ENCODE measurements at places on chromosomes 4 and X.

DNA sequence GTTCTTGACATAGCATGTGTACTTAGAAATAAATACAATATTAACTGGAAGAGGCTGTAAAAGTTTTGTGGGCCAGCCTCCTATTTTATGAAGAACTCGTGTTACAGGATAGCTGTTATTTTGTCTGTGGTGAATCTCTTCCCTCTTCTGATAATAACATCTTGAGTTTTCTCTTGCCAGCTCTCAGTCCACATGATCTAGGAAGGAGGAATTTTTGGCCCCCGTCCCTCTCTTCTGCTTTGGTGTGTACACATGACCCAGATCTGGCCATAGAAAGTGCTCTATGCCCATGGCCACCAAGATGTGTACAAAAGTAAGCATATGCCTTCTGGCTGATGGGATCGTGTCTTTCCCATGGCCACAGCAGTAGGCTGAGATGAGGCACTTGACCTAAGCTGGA is 108.0 kb upstream of the LEF1 start:
- no peak for DNase-seq

DNA sequence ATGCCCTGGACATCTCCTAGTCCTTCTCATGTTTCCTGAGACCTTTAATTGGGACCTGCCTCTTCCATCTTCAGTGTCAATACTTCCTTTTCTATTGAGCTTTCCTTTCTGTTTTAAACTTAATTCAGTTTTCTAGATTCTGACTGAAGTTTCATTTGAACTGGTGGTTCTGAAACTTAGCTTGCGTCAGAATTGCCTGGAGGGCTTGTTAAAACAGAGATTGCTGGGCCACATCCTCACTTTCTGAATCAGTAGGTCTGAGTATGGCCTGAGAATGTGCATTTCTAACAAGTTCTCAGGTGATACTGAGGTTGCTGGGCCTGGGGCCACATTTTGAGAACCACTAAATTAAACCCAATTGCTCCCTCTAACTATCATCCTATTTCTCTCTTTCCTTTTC is 152.1 kb upstream of the DGKK start:
- no peak for DNase-seq

- DNase-seq: no peak
These were observed 40.9 kb downstream of the P2RY8 start for GRCh38 chrX:1496076-1496475.

DNA sequence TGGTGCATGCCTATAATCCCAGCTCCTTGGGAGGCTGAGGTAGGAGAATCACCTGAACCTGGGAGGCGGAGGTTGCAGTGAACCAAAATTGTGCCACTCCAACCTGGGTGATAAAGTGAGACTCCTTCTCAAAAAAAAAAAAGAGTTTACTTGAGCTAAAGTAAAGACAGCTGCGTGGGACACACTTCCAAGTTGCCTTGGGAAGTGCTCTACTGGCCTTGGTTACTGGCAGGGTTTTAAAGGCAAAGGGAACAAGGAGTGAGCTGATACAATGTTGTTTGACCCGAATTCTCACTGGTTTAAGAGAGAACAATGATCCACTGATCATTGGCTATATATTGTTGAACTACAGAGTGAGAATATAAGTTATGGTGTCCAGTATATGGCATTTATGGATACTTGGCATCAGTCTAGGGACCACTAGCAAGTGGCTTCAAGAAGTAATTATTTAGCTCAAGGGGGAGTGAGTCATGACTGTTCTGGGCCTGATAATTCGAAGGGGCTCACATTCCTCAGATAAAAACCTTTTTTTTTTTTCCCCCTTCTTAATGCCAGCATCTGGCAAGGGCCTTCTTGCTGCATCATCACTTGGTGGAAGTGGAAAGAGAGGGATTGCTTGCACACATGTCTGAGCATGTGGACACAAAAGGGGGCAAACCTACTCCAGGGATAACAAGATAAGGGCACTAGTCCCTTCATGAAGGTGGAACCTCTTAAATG is 32.3 kb downstream of the GRK4 start:
- no peak for DNase-seq

- no peak for DNase-seq
These were observed 2.4 kb downstream of the FRAS1 start for GRCh38 chr4:78059524-78059889.

- DNase-seq: no peak
These were observed 980 bp downstream of the AP1S2 start for GRCh38 chrX:15853586-15854079.

GRCh38 chrX:120452131-120452530 is 17.0 kb downstream of the LAMP2 start:
- no peak for DNase-seq

DNA sequence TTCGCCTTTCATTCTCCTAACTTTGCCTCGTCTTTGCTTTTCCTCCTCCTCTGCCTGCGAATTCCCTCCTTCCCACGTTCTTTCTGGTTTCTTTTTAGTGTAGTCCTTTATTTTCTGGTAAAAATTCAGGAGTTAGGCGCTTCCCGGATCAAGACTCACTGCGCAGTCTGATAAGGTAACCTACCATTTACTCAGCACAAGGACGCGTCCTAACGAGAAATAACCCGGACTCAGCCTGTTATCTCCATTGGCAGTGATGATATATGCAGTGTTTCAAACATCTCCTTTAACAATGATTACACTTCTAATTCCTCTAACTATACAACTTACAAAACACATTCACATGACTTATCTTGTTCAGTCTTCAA is 357 bp upstream of the ETNPPL start:
- no peak for DNase-seq

- no peak for DNase-seq
These were observed 442 bp downstream of the MOSPD2 start for GRCh38 chrX:14873676-14874049.

- DNase-seq: no peak
These were observed 58.9 kb upstream of the NFKB1 start for GRCh38 chr4:102441978-102442911.

GRCh38 chrX:101397779-101398178 is 7.0 kb downstream of the RPL36A start:
- DNase-seq: no peak

- DNase-seq: no peak
These were observed 127.0 kb downstream of the STOX2 start for GRCh38 chr4:184032091-184032490.

DNA sequence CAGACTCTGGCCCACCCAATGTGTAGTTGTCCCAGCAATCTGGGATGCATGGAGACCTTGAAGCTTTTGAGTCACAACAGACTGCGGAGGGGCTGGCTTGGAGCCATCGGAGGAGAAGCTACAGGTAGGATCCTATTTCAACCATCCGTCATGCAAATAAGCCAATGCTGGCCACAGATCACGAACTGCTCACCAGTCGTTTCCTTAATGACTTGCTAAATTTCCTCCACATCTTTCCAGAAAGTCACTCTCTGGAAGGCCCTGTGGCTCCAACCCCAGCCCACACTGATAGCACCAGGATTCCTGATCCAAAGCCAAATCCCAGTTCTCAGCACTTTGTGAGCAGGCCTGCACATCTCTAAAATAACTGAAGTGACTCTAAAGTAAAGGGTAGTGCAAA is 321.3 kb downstream of the RAB28 start:
- no peak for DNase-seq

DNA sequence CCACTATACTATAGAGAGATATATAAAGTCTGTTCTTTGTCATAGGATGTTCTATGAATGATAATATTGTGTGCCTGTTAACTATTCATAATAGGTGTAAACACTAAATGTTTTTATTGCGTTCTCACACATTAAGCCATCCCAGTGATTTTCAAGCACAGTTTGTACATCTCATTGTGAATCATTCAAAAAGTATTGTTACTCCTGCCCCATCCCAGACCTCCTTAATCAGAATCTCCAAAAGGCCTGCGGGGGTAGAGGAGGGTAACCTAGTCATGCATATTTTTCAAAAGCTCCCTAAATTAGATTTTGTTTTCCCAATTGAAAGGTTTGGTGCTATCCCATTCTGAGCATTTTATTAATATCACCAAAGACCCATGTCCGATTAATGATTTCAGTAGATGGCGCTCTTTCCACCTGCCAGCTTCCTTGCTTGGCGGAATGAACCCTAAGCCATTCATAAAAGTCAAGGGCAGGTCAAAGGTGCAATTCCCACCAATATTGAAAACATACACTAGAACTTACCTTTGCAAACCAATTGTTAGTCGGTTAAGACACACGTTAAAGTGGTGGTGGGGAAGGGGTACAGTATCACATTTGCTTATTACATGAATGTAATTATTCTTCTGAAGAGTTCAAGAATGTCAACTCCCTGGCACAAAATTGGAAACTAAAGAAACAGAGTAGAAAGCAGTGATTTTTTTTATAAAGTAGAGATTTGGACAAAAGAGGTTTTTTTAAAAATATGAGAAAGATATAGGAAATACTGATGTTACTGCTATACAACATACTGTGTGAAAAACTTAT is 5.8 kb upstream of the TET2 start:
- no peak for DNase-seq

- no peak for DNase-seq
These were observed 36.7 kb downstream of the DIAPH2 start for GRCh38 chrX:96721354-96721753.

DNA sequence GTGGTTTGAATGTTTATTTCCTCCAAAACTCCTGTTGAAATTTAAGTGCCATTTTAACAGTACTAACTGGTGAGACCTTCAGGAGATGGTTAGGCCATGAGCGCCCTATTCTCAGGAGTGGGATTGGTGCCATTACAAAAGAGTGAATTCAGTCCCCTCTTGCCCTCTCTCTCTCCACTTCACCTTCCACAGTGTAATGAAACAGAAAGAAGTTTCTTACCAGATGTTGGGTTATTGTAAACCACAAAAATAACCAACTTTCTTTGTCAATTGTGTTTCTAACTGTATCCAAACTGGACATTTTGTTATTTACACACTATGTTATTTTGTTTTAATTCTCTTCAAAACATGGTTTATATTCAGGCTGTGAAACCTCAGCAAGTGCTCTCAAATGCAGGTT is 1734.3 kb downstream of the PCDH7 start:
- no peak for DNase-seq

GRCh38 chr4:7275067-7275466 is 82.7 kb downstream of the SORCS2 start:
- DNase-seq: no peak

DNA sequence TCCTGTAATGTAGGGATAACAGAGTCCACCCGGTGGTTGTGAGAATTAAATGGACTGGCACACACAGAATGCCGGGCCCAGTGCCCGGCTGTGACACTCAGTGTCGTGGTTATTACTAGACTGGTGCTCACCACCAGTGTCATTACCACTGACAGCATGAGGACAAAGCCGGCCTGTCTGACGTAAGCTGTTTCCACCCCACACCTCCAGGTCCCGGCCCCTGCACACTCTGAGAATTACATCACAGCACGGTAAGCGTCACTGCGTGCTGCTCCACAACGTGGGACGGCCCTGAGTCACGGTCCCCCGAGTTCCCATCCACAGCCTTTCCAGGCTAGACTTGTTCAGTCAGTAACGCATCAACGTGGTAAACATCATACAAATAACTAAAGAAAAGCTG is 22.9 kb downstream of the FAT1 start:
- DNase-seq: no peak

- DNase-seq: no peak
These were observed 925.6 kb downstream of the SH3BGRL start for GRCh38 chrX:82127228-82128123.

- DNase-seq: no peak
These were observed 80.7 kb upstream of the SCML1 start for GRCh38 chrX:17656556-17656955.

- no peak for DNase-seq
These were observed 185.8 kb upstream of the STK26 start for GRCh38 chrX:131837325-131837724.

DNA sequence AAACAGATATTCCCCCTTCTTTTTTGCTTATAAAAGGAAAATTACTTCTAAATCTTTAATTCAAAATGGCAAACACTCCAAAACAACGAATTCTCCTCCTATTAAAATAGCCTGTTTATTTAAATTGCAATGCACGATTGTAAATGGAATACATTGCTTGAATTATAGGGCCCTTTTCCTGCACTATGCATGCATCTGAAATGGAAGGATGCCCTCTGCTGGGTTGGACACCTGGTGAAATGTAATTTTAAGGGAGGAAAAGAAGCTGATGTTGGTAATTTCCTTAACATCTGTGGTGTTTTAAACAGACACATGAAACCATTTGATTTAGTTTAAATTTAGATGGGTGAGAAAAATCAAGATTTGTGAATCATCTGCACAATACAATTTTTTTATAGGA is 72.8 kb downstream of the GRXCR1 start:
- DNase-seq: no peak

GRCh38 chr4:87574996-87575395 is 33.3 kb upstream of the DSPP start:
- no peak for DNase-seq

DNA sequence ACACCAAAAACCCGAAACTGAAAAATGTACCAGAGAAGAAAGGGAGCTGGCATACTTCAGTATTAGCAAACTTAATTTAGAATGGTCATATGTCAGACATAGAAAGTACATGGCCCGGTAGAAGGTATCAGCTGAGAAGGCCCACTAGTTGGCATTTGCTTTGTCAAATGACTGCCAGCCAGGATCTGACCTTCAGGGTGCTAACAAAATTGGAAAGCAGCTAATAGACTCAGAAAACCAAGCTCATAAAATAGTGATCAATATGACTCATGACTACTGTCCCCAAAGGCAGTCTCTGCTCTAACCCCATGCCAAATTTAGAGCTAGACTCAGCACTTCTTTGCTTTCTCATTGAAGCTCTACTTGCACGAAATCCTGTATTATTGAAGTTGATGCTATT is 342.7 kb downstream of the PDGFC start:
- DNase-seq: no peak

- no peak for DNase-seq
These were observed 109.7 kb downstream of the AFAP1 start for GRCh38 chr4:7829652-7830580.

GRCh38 chr4:90544532-90545045 is 417.4 kb downstream of the CCSER1 start:
- DNase-seq: no peak

GRCh38 chr4:174582463-174582862 is 60.2 kb upstream of the HPGD start:
- no peak for DNase-seq

DNA sequence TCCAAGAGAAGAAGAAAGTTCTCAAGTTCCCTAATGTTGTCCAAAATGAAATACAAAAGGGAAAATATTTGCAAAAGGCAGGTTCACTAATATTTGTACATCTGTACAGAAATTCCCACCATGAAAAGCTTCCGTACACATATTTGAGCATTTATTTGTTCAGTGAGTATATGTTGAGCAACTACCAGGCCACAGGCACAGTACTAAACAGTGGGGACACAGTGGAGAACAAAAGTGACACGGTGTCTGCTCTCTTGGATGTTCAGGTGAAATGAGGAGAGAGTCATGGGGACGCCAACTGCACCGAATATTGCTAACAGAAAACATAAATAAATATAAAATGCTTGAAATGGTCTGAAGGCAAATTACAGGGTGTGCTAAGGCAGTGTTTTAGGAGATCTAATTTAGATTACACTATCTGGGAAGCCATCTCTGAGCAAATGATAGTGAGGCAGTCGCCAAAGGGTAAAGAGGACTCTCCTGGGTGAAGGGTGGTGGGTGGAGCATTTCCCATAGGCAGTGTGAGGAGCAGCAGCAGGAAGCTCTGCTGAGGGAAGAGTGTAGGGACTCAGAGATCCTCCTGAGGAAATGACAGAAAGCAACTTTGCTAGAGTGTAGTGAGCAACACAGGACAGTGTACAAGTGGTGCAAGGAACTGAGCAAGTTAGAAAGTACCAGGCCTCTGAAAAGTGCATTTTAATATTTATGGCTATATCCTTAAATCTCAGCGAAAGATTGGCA is 375.2 kb downstream of the GALNTL6 start:
- no peak for DNase-seq

GRCh38 chr4:107709916-107710315 is 10.1 kb downstream of the PAPSS1 start:
- no peak for DNase-seq

GRCh38 chrX:1393871-1394615 is 2.1 kb upstream of the SLC25A6 start:
- DNase-seq: no peak
